Naive B cell (primary cell): ENCODE measurements at places on chromosomes 13 and 19. TPM values are rescaled to one million over a fixed set of nuclear protein-coding genes. Genes with fewer than 3 reads are reported as not detected.

GRCh38 chr19:1481224-1481892 is 2.3 kb upstream of the C19orf25 start:
- DNase-seq: no peak

The RPL13A gene
- polyA plus RNA-seq: 2,320 TPM

DNA sequence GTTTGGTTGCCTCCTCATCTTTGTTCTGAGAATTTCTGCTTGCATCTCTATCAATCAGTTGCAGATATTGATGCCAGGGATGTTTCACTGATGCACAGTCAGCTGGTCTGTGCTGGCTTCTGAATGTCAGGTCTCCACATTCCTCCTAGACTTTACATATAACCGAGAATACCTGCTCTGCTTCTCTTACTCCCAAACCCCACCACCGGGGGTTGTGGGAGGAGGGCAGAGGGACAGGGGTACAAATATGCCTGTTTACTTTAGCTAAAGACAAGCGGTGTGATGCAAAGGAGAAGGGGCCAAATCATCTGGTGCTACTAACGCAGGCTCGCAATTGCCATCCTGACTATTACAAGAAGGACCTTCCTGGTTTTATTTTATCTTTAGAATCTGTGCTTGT is 17.4 kb upstream of the KLHL1 start:
- DNase-seq: no peak

DNA sequence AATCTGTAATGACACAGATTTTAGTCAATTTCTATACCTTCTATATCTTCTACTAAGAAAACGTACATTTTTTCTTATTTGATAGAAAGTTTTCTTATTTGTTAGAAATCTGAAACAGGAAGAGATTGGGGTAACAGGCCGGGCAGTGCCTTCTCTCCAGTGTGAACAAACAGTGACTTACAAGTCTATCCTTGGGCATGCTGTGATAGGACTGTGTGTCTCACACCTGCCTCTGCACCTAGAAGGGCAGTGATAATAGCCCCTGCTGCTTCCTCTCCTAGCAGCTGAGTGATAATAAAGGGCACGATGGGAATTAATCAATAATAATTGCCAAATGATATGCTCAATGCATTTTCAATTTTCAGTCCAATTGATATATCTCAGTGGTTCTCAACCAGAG is 1.4 kb downstream of the TMEM272 start:
- DNase-seq: no peak

The CRX gene
- polyA plus RNA-seq: not detected

The RAB3A gene
- 0.60 TPM for polyA plus RNA-seq

DNA sequence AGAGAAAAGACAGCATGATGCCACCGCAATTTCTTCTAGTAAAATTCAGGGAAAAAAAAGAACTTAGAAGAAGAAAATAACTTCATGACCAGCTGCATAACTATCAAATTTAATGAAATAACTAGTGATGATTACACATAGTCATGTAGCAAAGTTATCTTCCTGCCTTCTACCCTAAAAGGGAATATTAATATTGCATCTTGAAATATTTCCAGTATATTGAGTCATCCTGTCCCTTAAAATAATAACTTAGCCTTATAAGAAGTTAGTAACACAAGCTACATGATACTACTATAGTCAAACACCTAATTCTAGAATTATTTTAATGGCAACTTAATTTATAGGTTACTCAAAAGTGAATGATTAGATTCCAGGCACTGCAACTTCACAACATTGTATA is 289.2 kb downstream of the KLF12 start:
- DNase-seq: no peak

The CACNA1A gene
- 0.86 TPM for polyA plus RNA-seq

DNA sequence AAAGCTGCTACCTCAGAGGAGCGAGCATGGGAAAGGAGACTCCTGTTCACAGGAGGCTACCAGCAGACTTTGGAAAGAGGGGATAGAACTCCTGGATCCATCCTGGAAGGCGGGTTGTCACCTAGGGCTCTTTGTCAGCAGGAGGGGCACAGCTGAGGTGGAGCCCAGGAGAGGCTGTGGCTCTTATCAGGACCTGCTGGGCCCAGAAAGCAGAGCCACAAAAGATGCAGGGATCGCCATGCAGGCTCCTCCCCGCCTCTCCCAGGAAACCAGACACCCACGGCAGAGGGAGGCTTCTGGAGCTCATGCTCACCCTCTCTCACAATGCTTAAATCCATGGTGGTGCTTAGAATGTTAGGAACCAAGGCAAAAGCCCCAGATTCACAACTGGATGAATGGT is 994.2 kb downstream of the UQCRFS1 start:
- DNase-seq: no peak

GRCh38 chr13:63436325-63436668 is 2020.6 kb upstream of the PCDH20 start:
- DNase-seq: no peak

GRCh38 chr13:40329781-40330485 is 336.5 kb downstream of the FOXO1 start:
- no peak for DNase-seq
